ENCODE measurements at places on chromosomes 1 and 21.

- no peak for DNase-seq
Measured at GRCh38 chr1:118266436-118266835, 81.4 kb upstream of the SPAG17 start.

DNA sequence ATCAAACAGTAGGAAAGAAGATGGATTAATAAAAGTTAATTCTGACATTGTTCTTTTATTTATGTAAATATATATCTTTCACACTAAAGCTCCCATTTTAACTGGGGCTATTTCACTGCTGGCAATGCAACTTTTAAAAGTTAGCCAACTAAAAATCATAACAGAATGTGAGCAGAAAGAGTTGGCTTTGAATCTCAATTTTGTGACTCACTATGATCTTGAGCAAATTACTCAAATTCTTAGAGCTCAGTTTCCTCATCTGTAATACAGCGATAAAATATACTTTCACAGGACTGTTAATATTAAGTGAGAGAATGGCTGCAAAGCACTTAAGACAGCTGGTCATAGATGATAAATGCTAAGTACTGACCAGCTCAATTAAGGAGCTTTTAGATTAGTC, 10.8 kb downstream of the EFCAB14 start:
- DNase-seq, result no peak

- DNase-seq, result no peak
Measured at GRCh38 chr1:88451856-88452255, 232.2 kb upstream of the PKN2 start.

DNA sequence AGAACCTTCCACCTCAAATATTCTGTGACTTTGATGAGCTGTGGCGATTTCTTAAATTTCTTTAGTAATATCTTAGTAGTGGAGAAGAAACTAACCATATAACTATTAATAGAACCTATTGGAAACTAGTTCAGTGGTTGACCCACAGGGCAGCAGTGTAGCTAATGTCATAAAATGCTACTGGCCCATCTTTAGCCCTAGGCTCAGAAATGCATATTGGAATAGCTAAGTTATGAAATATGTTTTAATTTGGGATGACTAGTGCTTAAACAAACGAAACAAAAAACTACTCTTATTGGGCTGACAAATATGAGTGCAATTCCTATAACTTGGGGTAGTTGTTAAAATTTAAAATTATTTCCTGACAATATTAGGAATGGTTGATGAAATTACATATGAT, 20.2 kb downstream of the MACO1 start:
- DNase-seq, result no peak

DNA sequence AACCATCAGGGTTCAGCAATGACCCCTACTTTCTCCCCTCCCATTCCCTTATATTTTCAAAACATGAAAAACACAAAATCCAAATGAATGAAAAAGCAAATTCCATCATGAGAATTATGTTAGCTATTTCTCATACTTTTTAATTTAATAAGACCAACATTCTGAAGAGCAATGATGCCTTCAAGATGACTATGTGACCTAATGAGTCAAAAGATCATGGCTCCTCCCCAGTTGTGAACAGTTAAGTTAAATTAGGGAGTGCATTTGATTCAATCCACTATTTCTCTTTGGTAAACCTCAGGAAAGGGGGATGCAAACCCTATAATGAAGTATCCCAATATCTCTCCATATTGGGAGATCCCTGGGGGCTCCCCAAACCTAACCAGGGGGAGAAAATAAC, 36.5 kb downstream of the PUM1 start:
- DNase-seq, result no peak
